ENCODE measurements at places on chromosomes 7 and 10. TPM values are rescaled to one million over a fixed set of nuclear protein-coding genes. Genes with fewer than 3 reads are reported as not detected.
A peak's percentile ranks its signal among the peaks of the same experiment; 100 is the strongest.

GRCh38 chr7:98196706-98197605, 14.3 kb upstream of the BHLHA15 start:
- DNase-seq: no peak

- DNase-seq: no peak
These were observed 98.0 kb upstream of the GPR26 start for GRCh38 chr10:123567984-123568739.

DNA sequence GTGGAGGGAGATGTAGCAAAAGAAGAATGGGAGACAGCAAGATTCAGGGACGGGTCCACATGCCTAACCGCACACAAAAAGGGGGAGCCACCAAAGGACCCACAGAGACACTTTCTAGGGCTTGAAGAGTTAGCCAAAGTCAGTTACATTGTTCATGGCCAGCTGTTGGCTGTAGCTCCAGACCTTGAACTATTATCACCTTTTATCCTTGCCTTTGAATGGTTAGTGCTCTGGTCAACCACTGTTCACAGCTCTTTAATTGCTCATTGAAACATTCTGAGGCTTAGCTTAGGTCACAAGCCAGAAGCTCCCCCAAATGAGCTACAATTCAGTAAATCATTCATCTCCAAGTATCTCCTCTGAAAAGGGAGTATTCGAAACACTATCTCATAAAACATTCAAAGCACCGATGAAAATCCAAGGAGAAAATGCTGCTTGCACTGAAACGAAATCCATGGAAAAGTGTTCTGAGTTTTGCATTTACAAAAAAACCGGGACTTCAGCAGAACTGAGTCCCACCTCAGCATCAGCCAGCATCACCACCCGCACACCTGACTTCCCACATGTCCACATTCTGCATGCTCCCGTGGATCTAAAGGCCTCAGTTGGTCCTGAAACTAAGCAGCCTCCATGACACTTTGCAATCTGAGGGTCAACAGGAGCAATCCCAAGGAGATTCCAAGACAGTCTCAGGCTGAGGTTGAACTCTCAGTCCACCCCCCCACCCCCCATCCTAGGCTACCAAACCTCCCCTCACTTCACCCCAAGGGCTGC, 4.0 kb downstream of the SORBS1 start:
- no peak for DNase-seq

- peak; percentile 4 for DNase-seq
These were observed 165.1 kb downstream of the AHR start for GRCh38 chr7:17463511-17464085.

ENKUR gene
- 17.8 TPM for total RNA-seq

COL17A1 gene
- 2.2 TPM for total RNA-seq

DNA sequence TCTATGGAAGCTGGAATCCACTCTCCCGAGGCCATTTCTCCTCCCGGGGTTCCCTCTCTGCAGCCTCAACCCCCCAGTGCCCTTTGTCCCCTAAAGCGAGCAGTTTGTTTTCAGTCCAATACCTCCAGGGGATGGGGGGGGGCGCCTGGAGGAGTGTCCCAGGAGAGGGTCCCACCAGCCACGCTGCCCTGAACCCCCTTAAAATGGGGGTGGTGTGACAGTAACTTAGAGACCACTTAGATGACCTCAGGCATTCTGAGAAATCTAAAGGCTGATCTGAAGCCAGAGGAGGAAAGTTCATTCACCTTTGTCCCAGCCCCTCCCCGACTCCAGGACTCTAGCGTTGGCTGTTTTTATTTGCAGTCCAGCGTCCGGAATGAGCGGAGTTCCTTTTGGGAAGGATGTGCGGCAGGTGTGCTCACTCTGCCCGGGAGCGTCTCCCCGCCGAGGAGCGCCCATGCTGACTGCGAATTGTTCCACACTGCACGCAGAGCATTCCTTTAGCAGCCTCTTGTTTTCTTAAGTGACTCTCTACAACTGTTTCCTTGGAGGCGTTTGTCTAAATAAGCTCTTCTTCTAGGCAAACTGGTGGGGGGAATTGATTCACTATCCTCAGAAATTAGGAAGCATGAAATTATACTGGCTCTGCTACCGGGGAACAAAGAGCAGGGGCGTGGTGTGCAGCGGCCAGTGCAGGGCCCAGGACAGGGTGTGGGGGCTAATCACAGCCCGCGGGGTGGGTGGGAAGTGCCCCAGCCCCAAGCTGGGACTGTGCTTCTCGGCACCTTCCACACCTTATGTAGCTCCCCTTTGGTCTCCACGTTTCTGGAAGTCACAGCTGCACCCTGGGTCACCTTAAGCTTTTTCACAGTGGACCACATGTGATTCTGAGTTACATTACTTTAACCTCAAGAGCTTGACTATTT, 46.3 kb downstream of the SYPL1 start:
- DNase-seq: no peak

All from lung (tissue), 17 donors.